Spinal cord (tissue), 10 donors: ENCODE measurements at places on chromosomes 4 and X.

GRCh38 chrX:100477467-100477866 is 67.4 kb upstream of the PCDH19 start:
- DNase-seq: no peak

DNA sequence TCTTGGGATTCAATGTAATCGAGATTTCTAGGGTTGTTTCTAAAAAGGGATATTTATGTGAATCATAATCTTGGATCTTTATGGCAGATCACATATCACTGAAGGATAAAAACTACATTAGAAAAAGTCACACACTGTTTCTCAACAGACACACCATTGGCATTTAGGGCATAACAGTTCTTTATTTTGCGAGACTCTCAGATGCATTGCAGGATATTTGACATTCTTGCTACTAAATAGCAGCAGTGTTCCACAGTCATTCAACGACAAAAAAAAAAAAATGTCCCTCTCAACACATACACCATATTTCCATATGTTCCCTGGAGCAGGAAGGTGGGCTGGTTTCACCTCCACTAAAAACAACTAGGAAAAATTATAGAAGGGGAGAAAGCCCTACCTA is 243.4 kb upstream of the PCDH18 start:
- no peak for DNase-seq

GRCh38 chr4:40283968-40284367 is 51.2 kb upstream of the CHRNA9 start:
- DNase-seq: no peak

DNA sequence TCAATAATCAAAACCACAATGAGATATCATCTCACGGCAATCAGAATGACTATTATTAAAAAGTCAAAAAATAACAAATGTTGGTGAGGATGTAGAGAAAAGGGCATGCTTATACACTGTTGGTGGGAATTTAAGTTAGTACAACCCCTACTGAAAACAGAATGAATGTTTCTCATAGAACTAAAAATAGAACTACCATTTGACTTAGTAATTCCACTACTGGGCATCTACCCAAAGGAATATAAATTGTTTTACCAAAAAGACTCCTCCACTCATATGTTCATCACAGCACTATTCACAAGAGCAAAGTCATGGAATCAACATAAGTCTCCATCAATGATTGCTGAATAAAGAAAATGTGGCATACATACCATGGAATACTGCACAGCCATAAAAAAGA is 278.1 kb upstream of the ARSJ start:
- no peak for DNase-seq

- DNase-seq: no peak
Observed at GRCh38 chrX:13046141-13046855, 1.9 kb upstream of the FAM9C start.

GRCh38 chrX:102934624-102935023 is 2.4 kb upstream of the RAB40AL start:
- no peak for DNase-seq

GRCh38 chrX:20753076-20753475 is 486.4 kb upstream of the RPS6KA3 start:
- DNase-seq: no peak

GRCh38 chr4:46123913-46124755 is at the start of gene GABRG1:
Gene GABRG1 (minus strand): TSS chr4:46124054. CDS start chr4:46123913, 141 bp downstream.
- peak; percentile 88 for DNase-seq

DNA sequence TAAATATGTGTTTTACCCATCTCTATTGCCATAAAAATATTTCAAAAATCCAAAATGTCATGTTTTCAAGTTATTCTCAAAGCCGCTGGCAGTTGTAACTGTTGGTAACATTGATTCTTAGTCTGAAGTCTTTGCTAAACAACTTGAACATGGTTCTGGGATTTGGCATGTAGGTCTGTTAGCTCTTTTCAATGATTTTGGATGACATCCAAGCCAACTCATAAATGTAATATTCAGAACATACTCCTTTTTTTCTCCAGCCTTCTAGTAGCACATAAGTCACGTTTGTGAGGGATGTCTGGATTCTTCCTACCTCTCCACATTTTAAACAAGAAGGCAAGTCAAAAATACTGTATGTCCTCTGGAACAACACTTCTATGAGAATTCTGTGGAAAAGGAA is 305.3 kb downstream of the PRR32 start:
- no peak for DNase-seq

- DNase-seq: no peak
Observed at GRCh38 chr4:113094802-113095201, 45.3 kb downstream of the ANK2 start.

DNA sequence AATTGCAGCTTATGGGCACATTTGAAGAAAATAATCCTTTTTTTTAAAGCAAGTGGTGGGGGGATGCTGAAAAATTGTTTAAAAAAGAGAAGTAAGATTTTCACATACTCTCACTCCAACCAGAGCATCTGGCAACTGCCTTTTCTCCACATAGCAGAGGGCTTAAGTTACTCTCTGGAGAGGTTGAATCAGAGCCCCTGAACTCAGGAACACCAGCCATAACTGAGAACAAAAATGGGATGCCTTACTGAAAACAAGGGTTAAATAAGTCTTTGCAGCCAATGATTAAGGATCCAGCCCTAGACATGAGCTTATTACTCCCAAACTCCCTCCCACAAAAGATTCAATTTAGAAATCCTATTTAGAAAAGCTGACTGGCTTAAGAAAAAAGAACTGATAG is 27.5 kb downstream of the CASK start:
- no peak for DNase-seq

- DNase-seq: no peak
Observed at GRCh38 chrX:10142041-10142599, 14.7 kb upstream of the CLCN4 start.

DNA sequence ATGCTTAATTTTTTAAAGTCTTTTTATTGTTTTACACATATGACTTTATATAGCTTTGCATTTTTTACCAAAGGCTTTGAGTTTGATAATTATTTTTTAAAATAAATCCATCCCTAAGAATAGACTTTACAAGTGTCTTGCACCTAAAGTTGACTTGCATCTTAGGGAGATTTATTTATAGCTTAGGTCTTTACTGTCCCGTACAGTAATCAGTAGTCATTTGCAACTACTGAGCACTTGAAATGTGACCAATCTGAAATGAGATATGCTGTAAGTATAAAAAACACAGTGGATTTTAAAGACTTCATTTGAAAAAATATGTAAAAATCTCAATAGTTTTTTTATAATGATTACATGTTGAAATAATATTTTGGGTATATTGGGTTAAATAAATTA is 19.2 kb downstream of the TBC1D1 start:
- DNase-seq: no peak

GRCh38 chr4:142984871-142985585 is 138.9 kb upstream of the INPP4B start:
- no peak for DNase-seq

GRCh38 chr4:55012363-55013230 is 112.8 kb downstream of the KDR start:
- no peak for DNase-seq

GRCh38 chrX:148417934-148418333 is 82.5 kb upstream of the AFF2 start:
- no peak for DNase-seq

DNA sequence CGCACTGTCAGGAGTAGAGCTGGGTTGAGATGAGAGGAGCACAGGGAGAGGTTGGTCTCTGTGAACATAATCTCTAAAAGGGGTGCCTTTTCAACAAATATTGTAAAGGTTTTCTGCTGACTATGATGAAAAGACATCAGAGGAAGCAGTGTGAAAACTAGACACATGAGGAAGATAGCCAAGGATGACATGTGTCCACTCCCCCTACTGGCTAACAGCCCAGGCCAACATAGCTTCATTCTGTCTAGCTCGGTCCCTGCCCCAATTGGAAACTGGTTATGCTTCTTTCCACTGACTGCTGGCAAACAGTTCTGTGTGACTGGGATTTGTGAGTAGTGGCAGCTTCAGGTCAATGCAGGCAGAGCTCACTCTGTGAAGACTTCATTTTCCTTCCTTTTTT is 115.4 kb upstream of the ESX1 start:
- DNase-seq: peak; percentile 3

GRCh38 chrX:23062359-23062758 is 62.6 kb downstream of the DDX53 start:
- no peak for DNase-seq

DNA sequence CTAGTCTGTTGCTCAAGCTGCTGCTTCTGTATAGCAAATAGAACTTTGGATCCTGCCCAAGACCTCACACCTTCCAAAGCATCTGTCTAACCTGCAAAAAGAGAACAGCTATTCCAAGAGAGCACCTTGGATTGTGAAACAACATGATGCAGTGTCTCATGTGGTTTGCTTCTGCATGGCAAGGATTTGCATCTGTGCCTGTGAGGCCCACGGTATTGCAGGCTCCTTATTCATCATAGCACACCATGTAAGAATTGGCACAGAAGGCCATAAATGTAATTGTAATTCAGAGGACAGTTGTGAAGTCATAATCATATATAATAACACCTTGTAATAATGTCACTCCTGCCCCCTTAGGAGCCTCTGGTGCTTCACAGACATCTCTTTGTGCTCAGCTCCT is 147.1 kb downstream of the ZNF674 start:
- peak; percentile 21 for DNase-seq

GRCh38 chr4:6417516-6418050 is 54.8 kb downstream of the PPP2R2C start:
- DNase-seq: no peak

DNA sequence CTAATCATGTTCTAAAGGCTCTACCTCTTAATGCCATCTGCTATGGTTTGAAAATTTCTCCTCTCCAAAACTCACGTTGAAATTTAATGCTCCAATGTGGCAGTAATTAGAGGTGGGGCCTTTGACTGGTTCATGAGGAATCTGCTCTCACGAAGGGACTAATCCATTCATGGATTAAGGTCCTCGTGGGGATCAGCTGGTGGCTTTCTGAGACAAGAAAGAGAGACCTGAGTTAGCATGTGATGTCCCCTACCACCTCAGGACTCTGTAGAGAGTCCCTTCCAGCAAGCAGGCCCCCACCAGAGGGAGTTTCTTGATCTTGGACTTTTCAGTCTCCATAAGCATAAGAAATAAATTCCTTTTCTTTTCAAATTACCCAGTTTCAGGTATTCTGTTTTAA is 65.3 kb downstream of the WDFY3 start:
- DNase-seq: no peak

GRCh38 chr4:6440506-6441201 is 31.8 kb downstream of the PPP2R2C start:
- DNase-seq: no peak

- DNase-seq: no peak
Observed at GRCh38 chr4:140269369-140269768, 104.1 kb upstream of the SCOC start.

- DNase-seq: no peak
Observed at GRCh38 chr4:73902038-73902637, 32.9 kb downstream of the CXCL1 start.

- DNase-seq: no peak
Observed at GRCh38 chr4:3784454-3785291, 18.5 kb downstream of the ADRA2C start.

DNA sequence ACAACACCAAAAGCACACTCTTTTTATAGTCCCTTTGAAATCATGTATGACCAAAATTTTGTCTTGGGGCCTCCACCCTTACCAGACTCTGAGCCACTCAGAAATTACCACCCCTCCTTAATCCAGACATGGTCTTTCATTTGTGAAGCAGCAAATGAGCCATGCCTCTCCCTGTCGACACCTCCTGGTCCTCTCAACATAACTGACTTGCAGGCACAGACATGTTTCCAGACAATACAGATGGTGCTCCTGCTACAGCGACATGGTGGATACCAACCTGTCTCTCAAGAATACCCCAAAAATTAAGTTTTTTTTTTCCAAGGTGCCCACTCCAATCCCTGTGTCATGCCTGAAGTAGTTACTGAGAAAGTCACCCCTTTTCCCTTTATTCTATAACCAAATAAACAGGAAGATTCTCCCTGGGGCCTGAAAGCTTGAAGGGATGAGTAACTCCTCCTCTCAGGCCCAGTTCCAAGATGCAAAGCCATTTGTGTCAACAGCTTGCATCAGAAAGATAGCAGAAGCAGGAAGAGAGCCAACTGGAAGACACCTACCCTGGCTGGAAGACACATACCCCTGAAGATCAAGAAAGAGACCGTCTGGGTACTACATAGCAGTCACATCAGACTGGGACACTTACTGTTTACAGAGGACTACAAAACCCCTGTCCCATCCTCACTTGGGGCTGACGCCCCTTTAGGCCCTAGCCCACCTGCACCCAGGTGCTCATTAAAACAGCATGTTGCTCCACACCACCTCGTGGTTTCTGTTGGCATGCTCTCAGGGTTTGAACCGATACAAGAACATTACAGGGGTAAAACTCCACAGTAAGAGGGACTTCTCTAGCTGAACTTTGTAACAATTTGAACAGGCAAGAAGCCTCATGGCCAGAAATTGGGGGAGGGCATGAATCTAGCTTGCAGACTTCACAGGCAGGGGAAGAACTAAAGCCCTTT is 5.5 kb upstream of the UGT2B17 start:
- no peak for DNase-seq

- no peak for DNase-seq
Observed at GRCh38 chrX:7444967-7445366, 297.0 kb upstream of the PUDP start.

GRCh38 chr4:175290401-175290800 is 372.2 kb downstream of the ADAM29 start:
- no peak for DNase-seq

DNA sequence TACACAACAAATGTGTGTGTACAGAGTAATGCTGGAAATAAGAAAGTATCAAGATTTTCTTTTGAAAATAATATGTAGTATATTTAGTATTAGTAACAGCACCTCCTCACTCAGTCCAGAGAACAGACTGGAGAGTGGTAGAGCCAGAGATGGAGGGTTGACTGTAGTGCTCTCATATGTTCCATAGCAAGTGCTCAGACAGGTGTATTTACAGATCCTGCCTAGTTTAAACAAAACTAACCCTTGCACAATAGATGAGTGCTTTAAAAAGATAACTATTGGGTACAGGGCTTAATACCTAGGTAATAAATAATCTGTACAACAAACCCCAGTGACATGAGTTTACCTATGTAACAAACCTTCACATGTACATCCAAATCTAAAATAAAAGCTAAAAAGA is 381.0 kb upstream of the EMCN start:
- no peak for DNase-seq

DNA sequence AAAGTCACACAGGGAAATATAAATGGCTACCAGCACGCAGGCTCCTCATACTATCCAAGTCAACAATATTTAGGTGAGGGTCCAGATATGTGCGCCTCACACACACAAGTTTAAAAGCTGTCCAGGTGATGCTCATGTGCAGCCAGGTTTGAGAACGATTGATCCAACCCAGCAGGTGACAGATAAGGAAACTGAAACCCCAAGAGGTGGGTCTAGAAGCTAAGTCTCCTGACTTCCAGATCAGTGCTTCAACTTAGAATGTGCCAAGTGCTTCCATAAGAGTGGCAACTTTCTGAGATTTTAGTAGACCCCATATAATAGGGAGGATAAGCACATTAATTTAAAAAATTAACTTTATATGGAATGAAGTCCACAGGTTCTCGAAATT is 54.4 kb upstream of the NAP1L5 start:
- DNase-seq: no peak

DNA sequence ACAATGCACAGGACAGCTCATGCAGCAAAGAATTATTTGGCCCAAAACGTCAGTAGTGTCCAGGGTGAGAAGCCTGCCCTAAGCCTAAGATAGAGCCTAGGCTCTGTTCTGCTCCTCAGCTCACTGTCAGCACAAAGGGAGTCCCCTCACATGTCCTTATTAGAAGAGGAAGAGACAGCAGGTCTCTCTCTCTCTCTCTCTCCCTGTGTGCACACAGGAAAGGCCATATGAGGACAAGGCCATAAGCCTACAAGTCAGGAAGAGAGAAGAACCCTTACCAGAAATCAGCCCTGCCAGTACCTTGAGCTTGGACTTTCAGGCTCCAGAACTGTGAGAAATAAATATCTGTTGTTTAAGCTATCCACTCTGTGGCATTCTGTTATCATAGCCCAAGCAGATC is 20.4 kb downstream of the FAM184B start:
- no peak for DNase-seq
